ENCODE measurements at places on chromosomes 12 and 14.

DNA sequence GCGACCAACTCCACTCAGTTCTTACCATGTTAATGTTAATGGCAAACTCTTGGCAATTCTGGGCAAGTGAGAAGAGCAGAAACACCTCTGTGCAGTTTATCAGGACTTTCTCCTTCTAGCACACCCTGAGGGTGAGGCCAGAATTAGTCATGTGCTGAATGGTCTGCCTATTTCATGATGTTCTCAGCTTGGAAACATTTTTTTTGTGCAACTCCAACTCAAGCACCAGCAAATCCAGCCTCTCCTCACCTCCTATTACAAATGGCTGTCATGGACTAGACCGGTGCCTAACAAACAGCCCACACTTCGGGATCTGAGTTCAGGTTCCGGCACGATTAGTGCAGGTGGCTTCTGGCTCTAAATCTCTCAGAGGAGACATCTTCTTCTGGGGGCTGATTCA, 246.0 kb downstream of the ZFP36L1 start:
- DNase-seq = no peak

DNA sequence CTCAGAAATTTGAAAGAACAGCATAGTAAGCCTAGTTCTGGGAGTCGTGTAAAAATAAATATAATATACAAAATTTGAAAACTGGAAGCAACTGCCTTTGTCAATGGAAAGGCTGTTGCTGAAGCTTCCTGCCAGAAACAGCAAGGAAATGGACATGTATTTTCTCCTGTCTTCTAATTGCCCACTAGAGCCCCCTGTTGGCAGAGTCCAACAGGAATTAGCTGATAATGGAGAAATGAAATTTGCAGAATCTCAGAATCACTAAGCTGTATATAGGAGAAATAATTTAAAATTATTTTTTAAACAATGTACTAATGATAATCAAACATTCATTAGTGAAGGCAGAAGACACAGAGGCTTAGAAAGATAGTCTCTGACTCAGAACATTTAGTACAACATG, 414.8 kb downstream of the SLC6A15 start:
- DNase-seq = no peak

- no peak for DNase-seq
Observed at GRCh38 chr14:54299410-54300363, 97.1 kb upstream of the CDKN3 start.

- DNase-seq = peak; percentile 62
Observed at GRCh38 chr12:56631790-56632700, 1.9 kb upstream of the BAZ2A start.

GRCh38 chr14:104037903-104038302, 47.6 kb upstream of the ASPG start:
- no peak for DNase-seq

Data from T-helper 1 cell (primary cell).